CD4-positive, alpha-beta T cell treated with Interleukin-2 at 100 ng/mL for 4 hours (primary cell): ENCODE measurements at places on chromosomes 3 and 15.

DNA sequence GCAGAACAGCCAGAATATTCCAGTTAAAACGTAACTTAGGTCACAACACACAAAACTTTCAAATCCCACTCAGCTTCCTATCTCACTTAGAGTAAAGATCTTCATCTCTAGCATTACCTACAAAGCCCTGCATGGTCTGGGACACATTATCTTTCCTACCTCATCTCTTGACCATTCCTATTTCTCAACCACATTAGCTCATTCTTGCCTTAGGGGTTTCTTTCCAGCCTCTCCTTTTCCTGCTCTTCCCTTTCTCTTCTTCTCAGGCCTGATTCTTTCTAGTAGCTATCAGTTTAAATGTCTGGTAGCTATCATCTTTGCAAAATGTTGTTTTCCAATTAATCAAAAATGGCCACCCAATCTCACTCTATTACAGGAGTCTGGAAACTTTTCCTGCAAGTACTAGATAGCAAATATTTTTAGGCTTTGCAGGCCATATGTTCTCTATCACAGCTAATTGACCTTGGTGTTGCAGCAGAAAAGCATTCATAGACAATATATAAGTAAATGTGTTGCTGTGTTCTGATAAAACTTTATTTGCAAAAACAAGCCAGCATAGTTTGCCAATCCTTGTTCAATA, 15.1 kb upstream of the CBLB start:
- no peak for DNase-seq

DNA sequence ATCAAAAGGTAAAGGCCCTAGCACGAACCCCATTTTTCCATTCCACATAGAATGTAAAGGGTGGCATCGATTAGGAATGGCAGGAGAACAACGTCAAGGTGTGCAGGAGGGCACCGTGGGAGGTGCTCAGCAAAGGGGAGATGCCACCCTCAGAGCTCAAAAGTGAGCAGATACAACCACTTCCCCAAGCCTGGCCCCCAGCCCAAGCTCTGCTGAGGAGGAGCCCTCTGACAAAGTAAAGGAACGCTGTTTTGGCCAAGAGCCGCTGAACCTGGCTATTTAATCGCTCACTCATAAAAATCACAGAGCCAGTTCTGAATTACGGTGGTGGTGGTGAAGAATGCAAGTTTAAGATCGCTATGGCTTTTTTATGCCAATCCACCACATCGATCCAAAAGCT, 12.4 kb downstream of the GNB5 start:
- DNase-seq = no peak

- DNase-seq = no peak
Measured at GRCh38 chr15:25705433-25706115, 157.6 kb downstream of the ATP10A start.

GRCh38 chr3:2512881-2513280, 414.2 kb downstream of the CNTN4 start:
- DNase-seq = no peak

DNA sequence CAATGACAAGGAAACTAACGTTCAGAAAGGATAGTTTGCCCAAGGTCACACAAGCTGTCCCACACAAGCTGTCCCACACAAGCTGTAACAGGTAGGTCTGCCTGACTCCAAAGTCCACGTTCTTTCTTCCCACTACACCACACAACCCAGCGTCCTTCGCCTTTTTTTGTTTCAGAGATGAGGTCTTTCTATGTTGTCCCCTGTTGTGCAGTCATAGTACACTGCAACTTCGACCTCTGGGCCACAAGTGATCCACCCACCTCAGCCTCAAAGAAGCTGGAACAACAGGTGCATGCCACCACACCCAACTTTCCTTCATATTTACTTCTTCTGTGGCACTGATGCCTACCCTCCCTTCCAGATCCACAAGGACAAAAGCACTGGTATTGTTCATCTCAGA, 21.4 kb downstream of the MB21D2 start:
- no peak for DNase-seq

- no peak for DNase-seq
Measured at GRCh38 chr3:44125882-44126281, 115.8 kb upstream of the TOPAZ1 start.

DNA sequence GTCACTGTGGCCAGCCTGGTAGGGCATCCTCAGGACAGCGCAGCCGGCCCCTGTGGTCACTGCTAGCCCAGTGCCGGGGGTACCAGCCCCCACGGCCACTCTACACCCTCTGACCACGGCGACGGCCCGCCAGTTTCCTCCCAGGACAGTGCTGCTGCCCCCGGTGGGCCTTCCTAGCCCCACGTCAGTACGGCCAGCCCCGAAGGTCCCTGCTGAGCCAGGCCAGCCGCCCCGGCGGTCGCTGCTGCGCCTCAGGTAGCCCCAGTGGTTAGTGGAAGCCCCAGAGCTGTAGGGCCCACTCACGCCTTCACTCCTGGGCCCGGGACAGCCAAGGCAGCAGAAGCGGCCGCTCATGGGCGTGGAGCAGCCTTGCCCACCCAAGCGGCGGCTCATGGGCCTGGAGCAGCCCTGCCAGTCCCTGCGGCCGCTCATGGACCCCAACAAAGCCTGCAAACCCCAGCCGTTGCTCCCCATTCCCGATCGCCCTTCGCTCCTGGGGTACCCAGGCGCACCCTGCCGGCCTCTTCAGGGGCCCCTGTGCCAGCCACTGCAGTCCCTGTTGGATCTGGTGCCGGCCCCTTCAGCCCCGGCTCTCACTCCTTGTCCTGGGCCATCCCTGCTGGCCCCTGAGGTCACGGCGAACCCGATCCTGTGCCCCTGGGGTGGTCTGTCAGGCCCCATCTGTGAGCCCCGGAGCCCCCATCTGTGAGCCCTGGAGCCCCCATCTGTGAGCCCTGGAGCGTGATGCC, 9.5 kb upstream of the ROPN1B start:
- no peak for DNase-seq

DNA sequence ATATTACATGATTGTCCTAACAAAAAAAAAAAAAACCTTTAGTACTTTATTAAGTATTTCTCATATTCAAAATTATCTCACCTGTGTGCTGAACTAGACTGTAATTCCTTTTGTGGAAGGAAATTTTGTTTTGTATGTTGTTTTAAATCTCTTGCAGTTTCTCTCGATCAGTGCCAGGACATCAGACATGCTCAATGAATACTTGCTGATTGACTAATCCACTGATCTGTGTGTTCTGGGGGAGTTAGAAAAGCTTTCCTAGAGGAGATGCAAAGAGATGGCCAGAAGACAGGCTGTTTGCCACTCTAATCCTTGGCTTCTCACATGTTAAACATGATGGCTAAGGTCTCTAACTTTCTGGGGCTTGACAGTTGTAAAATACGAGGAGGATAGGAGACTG, 233.3 kb upstream of the NR2E3 start:
- no peak for DNase-seq

DNA sequence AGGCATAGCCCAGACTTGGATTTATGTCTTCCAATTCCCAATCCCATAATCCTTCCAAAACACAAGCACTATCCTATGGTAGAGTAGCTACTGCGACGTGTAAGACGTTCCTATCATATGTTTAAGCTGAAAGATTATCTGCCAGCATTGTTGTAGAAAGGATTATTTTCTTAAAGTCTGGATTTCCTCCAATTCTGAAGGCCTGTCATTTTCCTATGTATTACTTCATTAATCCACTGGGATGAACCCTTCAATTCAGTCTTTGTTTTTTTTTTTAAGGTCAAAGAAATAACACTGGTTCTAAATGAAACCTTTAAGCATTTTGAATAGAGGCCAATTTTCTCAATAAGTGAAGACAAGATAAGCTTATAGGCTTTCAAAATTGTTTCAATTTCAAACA, 289.0 kb downstream of the SLC9A9 start:
- no peak for DNase-seq

DNA sequence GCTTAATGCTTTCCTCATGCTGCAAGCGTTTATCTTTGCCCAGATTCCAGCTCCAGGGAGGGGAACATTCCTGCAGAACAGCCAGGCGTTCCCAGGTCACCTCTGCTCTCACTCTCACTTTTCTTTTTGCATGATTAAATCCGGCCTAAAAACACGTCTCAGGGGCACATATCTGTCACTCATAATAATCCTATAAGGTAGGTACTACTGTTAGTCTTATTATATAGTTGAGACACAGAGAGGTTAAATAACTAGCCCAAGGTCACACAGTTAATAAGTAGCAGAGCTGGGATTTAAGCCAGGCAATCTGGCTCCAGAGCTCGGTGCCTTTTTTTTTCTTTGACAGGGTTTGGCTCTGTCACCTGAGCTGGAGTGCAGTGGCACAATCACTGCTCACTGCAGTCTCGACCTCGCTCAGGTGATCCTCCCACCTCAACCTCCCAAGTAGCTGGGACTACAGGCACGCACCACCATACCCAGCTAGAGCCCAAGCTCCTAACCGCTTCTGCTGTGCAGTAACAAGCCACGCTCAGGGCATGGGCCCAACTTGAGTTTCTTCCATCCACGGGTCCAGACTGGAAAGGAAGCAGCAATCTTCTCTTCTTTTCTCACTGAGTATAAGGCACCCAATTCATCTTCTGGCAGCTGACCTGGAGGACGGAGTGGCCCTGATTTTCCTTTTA, 96.5 kb downstream of the LIPC start:
- no peak for DNase-seq

DNA sequence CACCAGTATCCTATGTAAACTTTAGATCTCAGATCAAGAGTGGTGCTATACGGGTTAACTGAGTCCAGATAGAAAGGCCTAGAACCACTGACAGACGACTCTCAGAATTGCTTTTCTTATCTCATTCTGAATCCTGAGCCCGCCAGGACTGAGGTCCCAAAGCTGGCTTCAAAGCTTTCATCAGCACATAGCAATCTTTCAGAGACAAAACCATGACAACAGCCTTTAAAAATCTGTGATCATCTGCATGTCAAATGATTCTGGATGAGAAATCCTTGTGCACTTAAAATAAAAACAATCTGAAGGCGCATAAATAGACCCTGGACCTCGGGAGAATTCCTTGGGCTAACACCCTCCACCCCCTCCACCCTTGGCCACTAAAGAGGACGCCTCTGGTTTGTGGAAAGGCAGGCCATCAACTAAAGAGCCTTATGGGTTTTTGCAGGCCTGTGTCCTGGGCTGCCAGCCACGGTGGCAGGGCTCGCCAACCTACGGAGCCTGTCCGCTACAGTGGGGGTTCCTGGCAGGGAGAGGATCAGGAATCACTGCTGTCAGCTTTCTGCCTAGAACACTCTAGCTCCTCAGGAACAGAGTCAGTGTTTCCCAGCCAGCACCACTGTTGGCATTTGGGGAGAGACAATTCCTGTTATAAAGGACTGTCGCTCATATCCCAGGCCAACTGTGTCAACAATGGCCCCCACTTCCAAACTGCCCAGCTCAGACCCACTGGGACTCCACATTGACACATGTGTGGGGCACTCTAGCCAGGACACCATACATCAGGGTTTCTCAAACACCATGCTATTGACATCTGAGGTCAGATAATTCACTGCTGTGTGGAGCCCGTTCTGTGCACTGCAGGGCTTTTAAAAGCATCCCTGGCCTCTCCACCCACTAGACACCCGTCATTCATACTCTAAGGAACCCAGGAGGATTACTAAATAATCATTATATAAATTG, 20.2 kb downstream of the TLE3 start:
- no peak for DNase-seq

- DNase-seq = peak; percentile 89
Measured at GRCh38 chr3:45938864-45939263, 4.4 kb upstream of the CXCR6 start.

- DNase-seq = no peak
Measured at GRCh38 chr3:184477940-184478339, 83.6 kb upstream of the EPHB3 start.

DNA sequence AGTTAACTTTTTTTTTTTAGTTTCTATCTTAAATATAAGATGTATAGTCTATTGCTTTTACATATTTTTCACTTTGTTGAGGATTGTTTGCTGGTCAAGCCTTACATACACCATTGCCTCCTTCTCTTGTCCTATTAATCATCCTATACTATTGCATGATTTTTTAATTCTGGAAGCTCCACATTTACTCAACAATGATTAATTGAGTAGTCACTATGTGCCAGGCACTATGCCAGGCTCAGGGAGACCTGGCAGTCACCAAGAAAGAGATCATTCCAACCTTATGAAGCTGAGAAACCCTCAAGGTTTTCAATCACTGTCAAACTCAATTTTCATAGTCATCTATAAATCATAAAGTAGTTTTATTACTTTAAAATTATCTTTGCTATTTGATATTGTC, 626.2 kb downstream of the IGSF11 start:
- no peak for DNase-seq

DNA sequence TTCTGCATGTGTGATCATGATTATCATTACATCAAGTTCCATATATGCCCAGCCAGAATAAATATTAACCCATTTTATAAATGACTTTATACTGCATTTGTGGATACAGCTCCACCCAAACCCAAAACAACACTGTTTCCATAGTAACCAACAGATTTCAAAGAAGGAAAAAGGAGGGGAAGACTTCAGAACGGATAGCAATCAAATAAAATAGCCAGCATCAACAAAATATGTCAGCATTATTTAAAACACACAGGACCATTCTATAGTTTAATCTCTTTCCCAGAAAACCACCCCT, 114.4 kb downstream of the FOXP1 start:
- no peak for DNase-seq

- no peak for DNase-seq
Measured at GRCh38 chr15:31311735-31312619, 14.7 kb upstream of the KLF13 start.

- peak; percentile 82 for DNase-seq
Measured at GRCh38 chr3:9946112-9947024, 5.8 kb downstream of the PRRT3 start.

DNA sequence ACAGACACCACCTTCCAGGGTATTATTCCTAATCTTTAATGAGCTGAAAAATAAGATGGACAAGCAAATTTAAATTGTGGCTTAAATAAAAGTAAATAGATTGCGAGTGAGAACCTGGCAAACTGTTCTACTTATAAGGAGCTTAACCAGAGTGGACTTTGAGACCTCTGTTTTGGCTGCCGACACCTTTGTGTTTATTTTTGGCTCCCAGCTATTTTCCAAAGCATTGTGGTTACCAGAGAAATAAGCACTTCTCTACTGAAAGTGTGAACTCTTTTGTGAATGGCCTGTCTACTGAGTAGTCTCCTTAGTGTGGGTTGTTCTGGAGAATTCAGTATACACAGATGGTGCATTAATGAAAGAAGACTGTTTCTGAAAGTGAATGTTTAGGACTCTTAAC, 109.4 kb downstream of the ATP8B4 start:
- no peak for DNase-seq

DNA sequence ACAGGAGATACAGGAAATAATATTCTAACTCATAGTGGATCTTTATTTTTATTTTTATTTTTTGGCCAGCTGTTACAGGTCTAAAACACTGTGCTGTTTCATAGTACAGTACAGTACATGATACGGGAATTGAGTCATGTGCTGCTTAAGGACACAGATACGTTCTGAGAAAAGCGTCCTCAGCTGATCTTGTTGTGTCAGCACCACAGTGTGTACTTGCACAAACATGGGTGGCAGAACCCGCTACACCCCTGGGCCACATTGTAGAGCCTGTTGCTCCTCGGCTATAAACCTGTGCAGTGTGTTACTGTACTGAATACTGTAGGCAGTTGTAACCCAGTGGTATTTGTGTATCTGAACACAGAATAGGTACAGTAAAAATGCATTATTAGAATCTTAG, 183.4 kb downstream of the OR4M2 start:
- peak; percentile 13 for DNase-seq
